Neural progenitor cell (in vitro differentiated cells): ENCODE measurements at places on chromosomes 11 and 22.
A peak's percentile ranks its signal among the peaks of the same experiment; 100 is the strongest.

DNA sequence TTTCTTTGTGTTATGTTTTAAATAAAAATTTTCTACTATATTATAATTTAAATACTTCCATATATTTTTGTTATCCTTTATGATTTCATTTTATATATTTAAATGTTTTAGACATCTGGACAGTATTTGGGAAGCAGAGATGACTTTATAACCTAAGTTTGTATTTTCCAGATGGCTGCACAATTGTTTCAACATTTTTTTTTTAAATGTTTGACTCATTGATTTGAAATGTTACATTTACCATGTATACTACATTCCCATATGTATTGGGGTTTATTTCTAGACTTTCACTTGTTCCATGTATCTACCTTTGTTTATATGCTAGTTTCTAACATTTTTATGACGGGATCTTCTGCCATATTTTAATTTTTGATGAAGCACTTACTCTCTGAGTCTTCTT is 766.5 kb downstream of the METTL15 start:
- DNase-seq, result no peak

DNA sequence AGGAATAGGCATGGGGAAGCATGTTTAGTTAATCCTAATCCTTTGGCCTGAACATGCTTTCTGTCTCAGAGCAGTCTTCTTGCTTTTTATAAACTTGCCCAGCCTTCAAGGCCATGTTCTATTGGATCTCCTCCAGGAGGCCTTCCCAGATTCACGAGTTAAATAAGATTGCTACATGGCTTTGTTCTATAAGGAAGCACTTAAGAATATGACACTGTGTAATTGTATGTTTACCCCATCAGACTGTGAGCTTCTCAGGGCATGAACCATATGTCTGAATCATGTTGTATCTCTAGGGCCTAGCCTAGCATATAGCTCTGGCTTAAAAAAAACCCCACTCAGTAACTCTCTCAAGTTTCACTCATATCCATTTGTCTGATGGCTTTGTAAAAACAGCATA is 26.4 kb upstream of the UCP3 start:
- no peak for DNase-seq

GRCh38 chr11:2802389-2803185 is 83.0 kb downstream of the CDKN1C start:
- DNase-seq, result no peak

DNA sequence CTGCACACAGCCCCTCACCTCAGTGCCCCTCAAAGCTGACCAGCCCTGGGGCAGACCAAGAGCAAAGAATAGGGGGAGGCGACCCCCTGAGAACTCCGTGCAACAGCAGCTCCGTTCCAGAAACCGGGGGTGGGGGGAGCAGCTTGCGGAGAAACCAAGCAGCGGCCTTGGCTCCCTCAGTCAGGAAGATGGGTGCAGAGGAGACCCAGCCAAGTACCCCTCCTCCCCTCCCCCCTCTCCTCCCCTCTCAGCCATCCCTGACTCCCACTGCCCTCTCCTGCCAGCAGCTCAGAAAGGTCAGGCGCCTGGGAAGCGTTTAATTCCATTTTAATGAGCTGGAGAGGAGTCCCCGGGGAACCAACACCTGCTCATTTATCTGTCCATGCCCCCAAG is 78.9 kb downstream of the PDE2A start:
- peak; percentile 66 for DNase-seq

DNA sequence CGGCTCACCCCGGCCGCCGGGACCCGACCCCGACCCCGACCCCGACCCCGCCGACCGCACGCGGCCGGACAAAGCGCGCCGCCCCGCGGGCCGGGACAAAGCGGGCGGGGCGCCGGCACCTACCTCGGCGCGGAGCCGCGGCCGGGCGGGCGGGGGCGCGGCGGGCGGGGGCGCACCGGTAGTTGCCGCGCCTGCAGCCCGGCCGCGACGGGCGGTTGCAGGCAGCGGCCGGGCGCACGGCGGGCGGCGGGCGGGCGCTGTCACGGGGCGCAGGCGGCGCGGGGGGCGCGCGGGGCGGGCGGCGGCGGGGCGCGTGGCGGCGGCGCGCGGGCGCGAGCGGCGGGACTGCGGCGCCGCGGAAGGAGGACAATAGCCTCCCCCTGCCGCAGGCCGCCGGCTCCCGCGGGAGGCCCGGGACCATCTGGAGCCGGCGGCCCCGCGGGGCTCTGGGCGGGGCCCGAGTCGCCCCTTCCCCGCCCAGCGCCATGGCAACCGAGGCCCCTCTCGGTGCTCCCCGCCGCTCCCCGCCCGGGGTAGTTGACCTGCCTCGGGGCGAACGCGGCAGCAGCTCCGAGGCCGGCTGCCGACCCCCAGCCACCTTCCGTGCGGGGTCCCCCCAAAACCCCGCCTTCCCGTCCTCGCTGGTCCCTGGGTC is 851 bp downstream of the SPTBN2 start:
- DNase-seq, result peak; percentile 81

DNA sequence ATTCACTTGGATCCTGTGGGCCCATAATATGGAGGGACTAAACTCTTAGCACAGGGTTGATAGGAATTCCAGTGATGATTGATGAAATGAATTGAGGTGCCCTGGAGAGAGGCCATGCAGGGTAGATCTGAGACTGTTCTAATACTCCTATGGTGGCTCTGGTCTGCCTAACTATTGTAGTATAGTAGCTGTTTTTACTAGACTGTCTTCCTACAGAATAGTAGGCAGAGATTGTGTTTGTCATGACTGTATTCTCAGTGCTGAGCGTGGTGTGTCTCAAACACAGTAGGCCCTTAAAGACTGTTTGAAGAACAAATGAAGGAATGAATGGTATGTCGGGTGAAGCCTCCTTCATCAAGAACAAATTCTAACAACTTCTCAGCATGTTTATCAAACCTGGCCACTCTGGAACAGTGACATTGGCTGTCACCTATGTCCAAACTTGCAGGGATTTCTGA is 107.0 kb upstream of the SESN3 start:
- DNase-seq, result peak; percentile 43

- peak; percentile 40 for DNase-seq
Observed at GRCh38 chr11:111938687-111939160, 1.6 kb downstream of the DIXDC1 start.

GRCh38 chr11:1042626-1043562 is 6.4 kb upstream of the MUC6 start:
- DNase-seq, result no peak

DNA sequence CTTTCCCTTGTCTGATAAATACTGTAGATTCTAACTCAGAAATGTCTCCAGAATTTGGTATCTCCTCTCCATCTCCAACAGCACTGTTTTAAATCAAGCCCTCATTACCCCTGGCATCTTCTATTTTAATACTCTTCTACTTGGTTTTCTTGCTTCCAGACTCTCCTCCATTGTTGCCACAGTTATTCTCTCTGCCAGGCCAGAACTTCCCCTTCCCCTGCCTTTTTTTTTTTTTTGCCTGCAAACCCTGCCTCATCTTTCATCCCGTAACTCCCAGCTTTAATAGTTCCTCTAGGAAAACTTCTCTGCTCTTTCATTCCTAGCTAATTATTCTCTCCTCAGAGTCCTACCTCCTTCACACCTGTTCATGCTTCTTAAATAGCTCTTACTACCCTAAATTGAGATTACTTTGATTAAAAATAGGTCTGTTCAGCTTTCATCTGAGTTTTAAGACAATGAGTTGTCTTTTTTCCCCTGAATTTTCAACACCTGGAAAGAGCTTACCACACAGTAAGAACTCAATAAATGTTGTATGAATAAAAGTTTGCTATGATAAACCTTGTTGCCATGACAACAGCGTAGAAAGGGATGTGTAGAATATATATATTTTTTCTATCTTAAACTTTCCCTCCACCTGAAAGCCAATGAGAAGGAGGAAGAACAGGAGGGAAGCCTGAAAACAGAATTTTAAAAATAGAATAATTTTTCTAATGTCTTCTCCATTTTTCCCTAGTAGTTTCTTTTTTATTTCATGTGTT is 3.6 kb downstream of the IL18 start:
- no peak for DNase-seq

GRCh38 chr11:118527109-118527508 is at the start of gene TTC36:
TTC36 (plus strand) TSS chr11:118527474; CDS start chr11:118527495, 21 bp downstream.
- DNase-seq, result no peak
